ENCODE measurements at places on chromosomes 16 and 17.

GRCh38 chr17:78705071-78705470 is 77.0 kb downstream of the CYTH1 start:
- DNase-seq = no peak

DNA sequence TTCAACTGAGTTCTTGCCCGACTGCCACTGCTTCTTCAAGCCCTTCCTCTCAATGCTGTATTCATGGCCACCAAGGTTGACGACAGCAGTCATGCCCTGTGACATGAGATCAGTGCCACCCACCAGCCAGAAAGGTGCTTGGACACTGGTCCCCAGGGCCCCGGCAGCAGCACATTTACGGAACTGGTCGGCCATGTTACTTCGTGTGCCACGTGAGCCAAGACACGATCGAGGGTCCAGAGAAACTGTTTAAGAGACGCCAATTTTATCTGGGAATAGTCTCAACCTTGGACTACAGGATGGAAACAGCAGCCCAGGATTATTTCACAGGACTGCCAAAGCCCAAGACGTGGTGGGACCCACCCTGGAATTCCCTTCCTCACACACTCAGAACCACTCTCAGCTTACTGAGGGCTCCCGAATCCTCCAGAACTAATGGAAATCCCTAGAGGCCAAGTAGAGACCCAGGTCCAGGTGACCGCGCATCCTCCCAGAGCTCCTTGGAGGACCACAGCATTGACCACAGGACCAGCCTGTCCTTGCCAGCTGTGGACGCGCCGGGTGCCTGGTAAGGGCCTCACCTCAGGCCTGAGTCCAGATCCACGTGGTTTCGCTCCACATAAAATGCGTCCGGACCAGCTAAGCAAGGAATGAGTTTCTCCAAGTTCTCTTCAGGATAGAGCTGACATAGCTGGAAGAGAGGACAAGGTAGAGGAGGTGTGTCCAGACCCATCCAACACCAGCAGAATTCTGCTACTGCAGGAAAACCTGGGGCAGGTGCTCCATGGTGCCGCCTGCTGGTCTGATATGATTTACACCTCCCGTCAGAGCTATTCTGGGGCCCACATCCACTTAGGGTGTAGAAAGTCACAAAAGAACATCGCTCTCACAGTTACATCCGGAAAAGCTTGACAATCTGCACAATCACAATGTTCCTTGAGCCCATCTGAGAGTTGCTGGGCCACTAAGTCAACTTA is 28.2 kb downstream of the MAP1LC3B start:
- no peak for DNase-seq

- DNase-seq = no peak
These were observed 53.3 kb downstream of the BCL7C start for GRCh38 chr16:30840611-30841010.

DNA sequence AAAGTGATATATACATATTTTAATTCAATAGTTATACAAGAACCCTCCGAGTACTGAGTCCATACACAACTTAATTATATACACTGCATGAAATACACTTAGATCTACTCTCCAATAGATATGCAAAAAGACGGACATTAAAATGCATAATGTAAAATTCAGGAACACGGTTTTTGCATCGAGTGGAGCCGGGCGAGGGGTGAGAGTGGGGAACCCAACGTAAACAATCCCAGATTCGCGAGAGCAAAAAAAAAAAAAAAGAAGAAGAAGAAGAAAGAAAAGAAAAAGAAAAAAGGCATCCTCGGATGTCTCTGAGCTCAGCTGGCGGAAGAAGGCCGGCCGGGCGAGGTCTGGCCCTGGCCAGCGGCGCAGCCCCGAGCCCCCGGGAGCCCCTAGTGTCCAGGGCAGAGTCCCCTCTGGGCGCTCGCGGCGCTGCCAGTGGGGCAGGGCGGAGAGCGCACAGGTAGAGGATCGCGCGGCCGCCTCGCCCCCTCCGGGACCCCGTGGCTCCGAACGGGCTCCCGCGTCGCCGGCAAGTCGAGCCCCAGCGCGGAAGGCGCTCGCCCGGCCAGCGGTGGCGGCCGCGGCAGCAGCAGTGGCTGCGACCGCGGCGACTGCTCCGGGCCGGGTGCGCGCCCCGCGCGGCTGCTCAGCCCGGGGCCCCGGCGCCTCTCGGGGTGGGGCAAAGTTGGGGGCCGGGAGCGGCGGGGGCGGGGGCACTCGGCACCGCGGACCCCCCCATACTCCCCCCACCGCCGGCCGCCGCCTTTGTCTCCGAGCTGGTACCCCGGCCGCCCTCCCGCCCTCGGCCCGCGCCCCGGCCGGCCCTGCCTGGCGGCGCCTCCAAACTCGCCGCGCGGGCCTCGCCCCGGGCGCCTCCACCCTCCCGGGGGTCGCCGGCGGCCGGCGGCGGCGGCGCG is 9.6 kb upstream of the ZFHX3 start:
- DNase-seq = no peak

GRCh38 chr17:29583324-29584248 is 5.9 kb downstream of the GIT1 start:
- no peak for DNase-seq

GRCh38 chr16:47503936-47504335 is 42.8 kb downstream of the PHKB start:
- DNase-seq = no peak

- DNase-seq = no peak
These were observed 559 bp downstream of the MVD start for GRCh38 chr16:88662222-88662842.

GRCh38 chr16:887846-888245 is 82.9 kb downstream of the LMF1 start:
- no peak for DNase-seq

DNA sequence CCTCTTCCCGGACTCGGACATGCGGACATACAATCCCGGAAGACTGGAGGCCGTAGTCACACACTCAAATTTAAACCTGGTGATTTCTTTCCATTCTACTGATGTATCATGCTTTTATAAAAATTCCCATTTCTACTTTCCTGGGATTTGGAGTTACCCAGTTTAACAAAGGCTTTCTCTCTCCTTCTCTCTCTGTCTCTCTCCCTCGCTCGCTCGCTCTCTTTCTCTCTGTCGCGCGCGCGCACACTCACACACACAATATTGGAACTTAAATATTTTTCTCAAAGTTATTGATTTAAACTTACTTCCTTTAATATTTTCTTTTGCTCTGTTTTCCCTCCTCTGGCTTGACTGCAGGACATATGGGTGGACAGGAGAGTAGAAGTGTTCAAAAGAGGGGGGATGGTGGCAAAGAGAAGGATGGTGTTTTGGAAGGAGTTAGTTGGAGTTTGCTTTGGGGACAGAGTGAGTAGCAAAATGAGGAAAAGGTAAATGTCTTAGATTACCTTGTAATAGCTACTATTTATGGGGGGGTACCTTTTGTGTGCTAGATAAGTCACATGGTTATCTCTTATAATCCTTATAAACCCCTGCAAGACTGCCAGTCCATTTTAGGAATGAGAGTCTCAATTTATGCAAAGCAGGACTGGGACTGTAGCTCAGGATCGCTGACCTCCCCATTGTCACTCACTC is 878 bp upstream of the TRIM25 start:
- no peak for DNase-seq

- no peak for DNase-seq
These were observed 1.1 kb downstream of the MAPT start for GRCh38 chr17:45895304-45895968.

DNA sequence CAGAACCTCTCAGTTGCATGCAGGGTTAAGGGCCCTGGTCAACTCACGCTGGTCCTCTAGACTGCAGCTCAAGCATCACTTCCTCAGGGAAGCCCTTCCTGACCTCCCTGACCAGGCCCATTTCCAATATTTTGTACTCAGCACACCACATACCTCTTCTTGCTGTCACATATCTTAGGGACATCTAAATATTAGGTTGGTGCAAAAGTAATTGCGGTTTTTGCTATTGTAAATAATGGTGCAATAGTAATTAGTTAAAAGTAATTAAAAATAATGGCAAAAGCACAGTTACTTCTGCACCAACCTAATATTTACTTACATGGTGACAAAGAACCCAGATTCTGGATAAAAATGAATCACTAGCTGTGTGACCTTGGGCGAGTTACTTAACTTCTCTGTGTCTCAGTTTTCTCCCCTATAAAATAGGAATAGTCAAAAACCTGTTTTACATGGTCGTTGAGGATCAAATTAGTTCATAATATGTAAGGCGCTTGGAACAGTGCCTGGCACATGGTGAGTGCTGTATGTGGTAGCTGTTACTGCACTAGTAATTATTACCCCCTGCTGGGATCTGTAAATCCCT is 177.4 kb downstream of the PRKCB start:
- no peak for DNase-seq
